ENCODE measurements at places on chromosomes 2 and 18.
A peak's percentile ranks its signal among the peaks of the same experiment; 100 is the strongest.

GRCh38 chr2:237291138-237291792, 122.7 kb downstream of the COL6A3 start:
- DNase-seq = peak; percentile 59

- DNase-seq = no peak
Observed at GRCh38 chr2:31287654-31288053, 53.7 kb downstream of the EHD3 start.

DNA sequence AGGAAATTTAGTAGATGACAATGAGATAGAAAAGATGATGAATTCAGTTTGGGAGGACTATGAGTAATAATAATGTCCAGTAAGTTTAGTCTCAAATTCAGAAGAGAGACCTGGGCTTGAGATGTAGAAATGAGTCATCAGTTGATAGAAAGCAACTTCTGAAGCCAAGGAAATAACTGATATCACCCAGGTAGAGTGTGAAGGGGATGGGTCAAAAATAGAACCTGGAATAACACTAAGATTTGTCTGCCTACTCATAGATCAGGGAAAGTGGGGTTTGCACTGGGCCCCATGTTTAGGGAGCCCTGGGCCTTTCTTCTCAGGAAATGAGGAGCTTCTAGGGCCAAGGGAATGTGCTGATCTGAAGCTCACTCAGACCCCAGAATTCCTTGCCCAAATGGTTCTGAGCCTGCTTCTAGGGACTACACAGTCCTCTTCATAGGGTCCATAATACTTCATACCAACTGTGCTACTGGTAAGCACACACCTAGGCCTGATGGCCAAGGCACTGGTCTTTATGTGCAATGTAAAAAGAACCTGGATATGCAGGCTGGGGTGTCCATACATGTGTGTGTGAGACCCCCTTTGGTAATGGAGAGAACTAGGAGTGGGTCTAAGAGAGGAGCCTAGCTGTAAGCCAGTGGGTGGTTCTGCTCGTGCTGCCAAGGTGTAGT, 141.2 kb downstream of the IKZF2 start:
- no peak for DNase-seq

- DNase-seq = no peak
Observed at GRCh38 chr2:44578471-44579093, 216.8 kb downstream of the CAMKMT start.

DNA sequence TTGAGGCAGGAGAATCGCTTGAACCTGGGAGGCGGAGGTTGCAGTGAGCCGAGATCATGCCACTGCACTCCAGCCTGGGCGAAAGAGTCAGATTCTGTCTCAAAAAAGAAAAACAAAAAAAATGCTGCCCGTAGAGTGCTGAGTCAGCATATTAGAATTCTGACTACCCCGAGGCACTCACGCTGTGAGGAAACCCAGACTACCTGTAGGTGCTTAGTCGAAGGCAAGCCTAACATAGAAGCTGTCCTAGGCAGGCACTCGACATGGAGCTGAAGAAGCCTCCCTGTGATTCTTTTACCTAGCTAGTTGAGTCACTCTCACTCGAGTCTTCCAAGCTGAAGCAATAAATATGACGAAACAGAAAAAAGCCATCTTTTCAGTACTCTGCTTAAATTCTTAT, 1323.2 kb upstream of the DDX18 start:
- DNase-seq = no peak

DNA sequence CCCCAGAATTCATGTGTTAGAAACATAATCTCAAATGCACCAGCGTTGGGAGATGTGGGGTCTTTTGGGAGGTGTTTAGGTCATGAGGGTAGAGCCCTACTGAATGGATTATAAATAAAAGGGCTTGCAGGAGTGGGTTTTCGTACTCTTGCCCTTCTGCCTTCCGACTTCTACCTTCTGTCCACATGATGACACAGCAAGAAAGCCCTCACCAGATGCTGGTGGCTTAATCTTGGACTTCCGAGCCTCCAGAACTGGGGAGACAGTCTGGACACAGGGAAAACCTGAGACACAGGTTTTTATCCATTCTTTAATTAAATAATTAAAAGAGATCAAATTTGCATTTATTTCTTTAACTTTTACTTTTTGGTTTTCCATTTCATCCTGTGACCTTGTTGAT, 87.8 kb downstream of the DIS3L2 start:
- DNase-seq = no peak

DNA sequence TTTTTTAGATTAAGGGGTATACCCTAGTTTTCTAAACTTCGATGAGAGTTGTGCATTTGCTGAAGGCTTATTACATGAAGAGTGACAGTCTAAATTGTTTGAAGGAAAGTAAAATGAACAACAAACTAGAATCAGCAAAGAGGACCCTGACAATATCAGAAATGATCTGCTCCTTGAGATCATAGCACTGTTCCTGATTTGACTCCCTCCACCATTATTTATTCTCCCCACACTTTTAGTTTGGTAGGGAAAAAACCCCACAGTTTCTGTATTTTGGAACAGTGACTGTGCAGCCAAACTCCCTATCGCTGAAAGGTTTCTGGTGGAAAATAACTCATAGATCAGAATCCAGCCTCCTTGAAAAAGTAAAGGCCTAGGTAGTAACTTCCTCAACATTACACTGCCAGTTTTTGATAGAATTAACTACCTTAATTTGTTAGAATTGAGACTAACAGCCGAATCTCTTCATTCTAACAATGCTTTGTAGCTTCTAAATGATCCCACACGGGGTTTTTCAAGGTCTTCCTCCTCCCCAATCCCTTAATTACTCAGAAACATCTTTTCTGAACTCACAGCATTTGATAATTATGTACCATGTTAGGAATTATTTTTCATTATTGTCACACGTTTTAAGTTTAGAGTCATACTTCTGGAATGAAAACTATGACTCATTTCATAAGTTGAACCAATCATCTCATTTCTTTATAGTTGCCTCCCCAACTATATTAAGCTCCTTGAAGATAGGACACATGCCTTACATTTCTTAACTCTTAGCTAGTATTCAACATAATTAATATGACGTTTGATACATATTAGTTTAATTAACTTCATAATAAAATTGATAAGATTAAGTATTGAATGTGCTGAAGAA, 2.9 kb downstream of the MYL12A start:
- no peak for DNase-seq

DNA sequence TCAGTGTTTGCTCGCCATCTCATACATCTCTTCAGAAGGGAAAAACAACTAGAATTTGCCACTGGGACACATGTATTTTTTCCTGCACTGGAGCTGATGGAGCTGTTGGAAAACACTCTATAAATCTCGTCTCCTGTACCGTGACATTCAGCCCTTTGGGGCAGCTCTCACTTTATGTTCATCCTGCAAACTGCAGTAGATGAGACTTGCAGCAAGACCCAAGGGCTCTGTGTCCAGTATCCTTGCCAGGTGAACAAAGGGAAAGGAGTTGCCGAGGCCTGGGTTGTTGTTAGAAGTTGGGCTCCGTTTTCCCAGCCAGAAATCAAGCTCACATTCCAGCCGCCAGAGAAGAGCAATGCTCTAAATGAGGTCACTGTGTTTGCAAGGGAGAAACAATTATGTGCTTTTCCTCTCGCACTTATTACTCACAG, 285.1 kb downstream of the SLC4A3 start:
- DNase-seq = no peak

DNA sequence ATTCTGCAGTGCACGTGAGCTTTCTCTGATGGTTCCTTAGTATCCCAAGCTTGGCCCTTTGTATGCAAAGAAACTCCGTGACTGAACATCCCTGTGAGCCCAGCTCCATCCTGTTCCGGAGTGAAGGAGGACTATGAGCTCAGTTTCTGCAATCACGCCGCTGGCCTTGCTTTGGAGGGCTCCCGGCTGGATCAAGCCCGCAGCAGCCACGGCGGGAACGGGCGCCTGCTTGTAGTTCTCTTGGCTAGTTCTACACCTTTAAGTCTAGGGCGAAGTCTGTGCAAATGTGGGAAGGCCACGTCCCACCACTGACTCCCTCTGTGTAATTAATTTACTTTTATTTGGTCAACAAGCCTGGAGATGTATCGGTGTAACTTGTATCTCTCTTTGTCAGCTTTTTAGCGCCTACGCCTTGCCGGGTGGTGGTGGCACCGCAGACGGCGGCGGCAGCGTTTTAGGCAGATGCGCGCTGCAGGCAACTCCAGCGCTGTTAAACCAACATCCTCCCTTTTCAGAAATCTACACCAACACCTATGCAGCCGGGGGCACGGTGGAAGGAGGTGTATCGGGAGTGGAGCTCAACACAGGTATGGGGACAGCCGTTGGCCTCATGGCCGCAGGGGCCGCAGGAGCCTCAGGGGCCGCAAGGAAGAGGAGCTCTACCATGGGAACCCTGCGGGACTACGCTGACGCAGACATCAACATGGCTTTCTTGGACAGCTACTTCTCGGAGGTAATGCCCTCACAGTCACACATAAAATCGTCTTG, 34.3 kb downstream of the DSG4 start:
- DNase-seq = no peak

DNA sequence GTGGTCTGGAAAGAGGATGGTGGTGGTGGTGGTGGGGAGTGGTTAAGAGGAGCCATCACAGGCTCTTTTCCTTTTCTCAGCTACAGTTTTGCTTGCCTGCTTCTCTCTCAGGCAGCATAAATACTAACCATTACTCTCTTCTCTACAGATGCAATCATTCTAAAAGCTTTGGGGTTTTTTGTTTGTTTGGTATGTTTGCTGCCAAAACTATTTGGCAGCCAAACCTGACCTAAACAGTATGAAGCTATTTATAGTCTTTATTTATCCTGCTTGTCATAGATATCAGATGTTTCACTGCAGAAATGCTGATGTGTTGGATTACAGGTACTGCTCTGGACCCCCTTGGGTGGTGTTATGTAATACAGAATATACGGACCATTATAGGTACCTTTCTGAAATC, 15.3 kb downstream of the SIX3 start:
- DNase-seq = no peak

GRCh38 chr2:216160786-216161185, 51.6 kb downstream of the XRCC5 start:
- no peak for DNase-seq

- no peak for DNase-seq
Observed at GRCh38 chr18:62312851-62313250, 12.3 kb upstream of the TNFRSF11A start.

- DNase-seq = no peak
Observed at GRCh38 chr18:10727477-10727876, 201.7 kb downstream of the NAPG start.

GRCh38 chr2:231469583-231469950, 5.3 kb upstream of the NCL start:
- DNase-seq = no peak

- no peak for DNase-seq
Observed at GRCh38 chr2:140804700-140805260, 1326.0 kb downstream of the LRP1B start.

DNA sequence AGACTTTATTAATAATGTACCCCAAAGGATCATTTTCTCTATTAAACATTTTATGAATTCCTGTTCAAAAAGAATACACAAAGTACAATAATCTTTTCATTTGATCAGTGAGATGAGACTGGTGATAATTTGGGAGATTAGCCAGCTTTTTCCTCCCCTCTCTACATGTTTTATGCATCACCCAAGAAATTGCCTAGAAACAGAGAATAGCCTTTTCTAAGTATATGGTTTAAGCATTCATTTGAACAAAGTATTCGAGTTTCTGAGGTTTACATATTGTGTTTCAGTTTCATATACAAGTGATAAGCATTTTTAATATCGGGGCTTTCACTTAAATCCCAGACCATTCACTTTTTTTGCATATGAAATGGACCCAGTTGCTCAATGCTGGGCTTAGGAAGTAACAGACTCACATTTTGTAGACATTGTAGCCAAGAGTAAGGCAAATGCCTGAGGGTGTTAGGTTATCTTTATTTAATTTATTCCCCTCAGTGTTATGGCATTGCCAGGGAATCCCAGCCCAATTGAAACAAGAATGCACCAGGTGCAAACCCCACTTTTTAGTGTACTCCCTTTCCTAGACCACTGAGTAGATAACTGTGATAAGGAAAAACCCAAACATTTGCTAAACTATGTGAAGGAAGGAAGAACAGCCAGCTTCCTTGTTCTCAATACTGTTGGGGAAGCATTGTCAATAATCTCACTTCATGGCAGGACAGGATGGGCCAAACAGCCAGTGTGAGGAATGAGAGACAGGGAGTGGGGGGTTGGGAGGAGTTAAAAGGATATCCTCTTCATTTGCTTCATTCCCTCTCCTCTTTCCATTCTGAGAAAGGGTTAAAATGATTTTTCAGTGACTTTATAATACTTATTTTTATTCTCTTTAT, 3.5 kb downstream of the CPO start:
- no peak for DNase-seq

DNA sequence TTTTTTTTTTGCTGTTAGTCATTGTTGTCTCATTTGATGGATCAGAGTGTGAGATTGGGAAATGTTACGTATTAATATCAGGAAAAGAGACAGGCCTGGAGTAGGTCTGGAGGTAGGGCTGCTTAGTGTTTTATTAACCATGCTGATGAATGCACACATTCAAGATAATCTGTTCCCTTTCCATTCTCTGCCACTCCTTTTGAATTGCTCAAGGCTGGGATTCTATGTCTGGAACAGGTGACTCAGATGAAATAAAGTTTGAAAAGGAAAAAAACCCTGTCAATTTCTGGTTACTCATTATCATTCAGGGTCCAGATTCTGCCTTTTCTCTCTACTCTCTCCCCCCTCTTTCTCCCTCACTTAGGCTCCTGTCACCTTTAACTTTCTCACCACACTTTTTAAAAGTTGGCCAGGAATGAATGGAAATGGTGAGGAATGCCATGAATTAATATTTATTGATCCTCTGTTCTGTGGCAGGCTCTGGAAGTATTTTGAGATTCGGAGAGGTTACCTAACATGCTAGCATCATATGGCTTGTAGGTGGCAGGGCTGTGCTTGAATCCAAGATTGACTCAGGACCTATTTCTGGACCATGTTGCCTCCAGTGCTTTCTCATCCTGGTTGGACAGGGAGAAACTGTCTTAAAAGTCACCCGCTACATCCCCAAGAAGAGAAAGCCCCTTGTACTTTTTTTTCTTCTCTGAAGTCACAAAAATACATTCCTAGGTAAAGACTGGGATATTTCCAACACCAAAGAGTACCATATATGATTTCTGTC, 40.2 kb downstream of the MAP4K4 start:
- DNase-seq = no peak

DNA sequence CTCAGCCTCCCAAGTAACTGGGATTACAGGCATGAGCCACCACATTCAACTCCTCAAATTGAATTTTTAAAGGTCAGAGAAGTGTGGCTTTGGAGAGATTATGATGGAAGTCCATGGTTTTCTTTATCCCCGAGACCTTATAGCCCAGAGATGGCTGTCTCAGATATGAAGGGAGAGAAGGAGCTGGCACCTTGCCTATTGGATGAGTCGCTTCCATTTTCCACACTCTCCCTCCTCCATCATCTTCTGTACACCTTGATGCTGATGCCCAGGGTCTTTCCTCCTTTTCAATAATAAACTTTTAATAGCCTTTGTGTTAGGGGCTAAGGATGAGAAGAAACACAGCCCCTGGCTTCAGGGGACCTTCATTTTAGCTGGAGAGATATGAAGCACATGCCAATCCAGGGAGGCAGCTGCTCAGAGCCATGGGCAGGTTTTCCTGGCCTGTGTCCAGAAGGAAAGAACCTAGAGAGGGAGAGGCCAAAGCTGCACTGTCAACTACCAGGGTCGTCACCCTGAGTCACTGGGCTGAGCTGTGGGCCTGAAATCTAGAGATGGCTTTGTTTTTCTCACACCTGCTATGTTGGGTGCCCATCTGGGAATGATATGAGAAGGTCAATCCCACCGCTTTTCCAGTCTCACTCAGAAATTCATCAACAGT, 146.0 kb upstream of the SERTAD2 start:
- no peak for DNase-seq

- no peak for DNase-seq
Observed at GRCh38 chr2:196088203-196088602, 19.6 kb upstream of the DNAH7 start.

Data from stimulated activated CD8-positive, alpha-beta memory T cell treated with anti-CD3 and anti-CD28 coated beads, Interleukin-4, amount 100 ng/mL, for 48 hours (primary cell).